ENCODE measurements at places on chromosomes 6 and 20.
A peak's percentile ranks its signal among the peaks of the same experiment; 100 is the strongest.

- DNase-seq = peak; percentile 11
Measured at GRCh38 chr20:63102721-63103375, 96.1 kb upstream of the BHLHE23 start.

- no peak for DNase-seq
Measured at GRCh38 chr6:113600551-113601339, 256.4 kb upstream of the MARCKS start.

DNA sequence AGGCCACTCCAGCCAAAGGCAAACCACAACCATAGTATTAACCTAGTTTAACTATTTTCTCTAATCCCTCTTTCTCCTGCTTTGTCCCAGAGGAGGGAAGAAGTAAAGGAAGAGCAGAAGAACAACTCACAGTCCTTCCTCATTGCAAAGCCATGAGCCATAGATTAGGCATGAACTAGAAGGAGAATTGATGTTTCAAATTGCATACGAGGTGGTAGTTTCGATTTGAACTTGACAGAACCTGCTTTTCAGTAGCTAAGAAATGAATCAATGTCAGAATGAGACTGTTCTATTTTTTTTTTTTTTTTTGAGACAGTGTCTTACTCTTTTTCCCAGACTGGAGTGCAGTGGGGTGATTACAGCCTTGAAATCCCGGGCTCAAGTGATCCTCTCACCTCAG lies 48.3 kb downstream of the PROKR2 start:
- DNase-seq = no peak

GRCh38 chr6:137223370-137224131 lies 4.4 kb upstream of the IFNGR1 start:
- DNase-seq = no peak

Data from fibroblast of villous mesenchyme (primary cell).